ENCODE measurements at places on chromosomes 16 and 17. TPM values are rescaled to one million over a fixed set of nuclear protein-coding genes. Genes with fewer than 3 reads are reported as not detected.

The NT5M gene
- total RNA-seq = 8.7 TPM

The WFIKKN1 gene
- 10.2 TPM for total RNA-seq

The TLCD2 gene
- 1.4 TPM for total RNA-seq

The ZG16B gene
- total RNA-seq = not detected

The PPY gene
- not detected for total RNA-seq

The TEX14 gene
- total RNA-seq = 0.88 TPM

The ITGA2B gene
- 12.3 TPM for total RNA-seq

The TRIM37 gene
- total RNA-seq = 54.6 TPM

The HAPSTR1 gene
- 63.1 TPM for total RNA-seq

GRCh38 chr17:41864498-41864835 is 756 bp downstream of the KLHL11 start:
- peak overlapping the region; percentile 42 for H3K27ac ChIP-seq
- H3K27me3 ChIP-seq = no peaks in the 10 kb centered on the region
- H3K4me1 ChIP-seq = peaks cover 9% of the 10 kb centered on the region
- peaks cover 23% of the 10 kb centered on the region for H3K36me3 ChIP-seq

GRCh38 chr16:68244481-68244902 is 681 bp upstream of the PLA2G15 start:
- H3K4me3 ChIP-seq = peak overlapping the region; percentile 94
- H3K36me3 ChIP-seq = no peaks in the 10 kb centered on the region
- peaks cover 6% of the 10 kb centered on the region for H3K4me1 ChIP-seq
- DNase-seq = no peak

- H3K36me3 ChIP-seq = no peaks in the 10 kb centered on the region
- no peak overlapping the region for H3K4me3 ChIP-seq
- H3K4me1 ChIP-seq = no peaks in the 10 kb centered on the region
- DNase-seq = no peak
These were observed 31.3 kb upstream of the NAT9 start for GRCh38 chr17:74807441-74807840.

GRCh38 chr17:35074711-35075707 is 11.5 kb upstream of the RFFL start:
- H3K36me3 ChIP-seq = no peaks in the 10 kb centered on the region
- no peak overlapping the region for H3K27ac ChIP-seq
- H3K4me1 ChIP-seq = no peaks in the 10 kb centered on the region
- H3K27me3 ChIP-seq = no peaks in the 10 kb centered on the region
- H3K4me3 ChIP-seq = no peak overlapping the region

DNA sequence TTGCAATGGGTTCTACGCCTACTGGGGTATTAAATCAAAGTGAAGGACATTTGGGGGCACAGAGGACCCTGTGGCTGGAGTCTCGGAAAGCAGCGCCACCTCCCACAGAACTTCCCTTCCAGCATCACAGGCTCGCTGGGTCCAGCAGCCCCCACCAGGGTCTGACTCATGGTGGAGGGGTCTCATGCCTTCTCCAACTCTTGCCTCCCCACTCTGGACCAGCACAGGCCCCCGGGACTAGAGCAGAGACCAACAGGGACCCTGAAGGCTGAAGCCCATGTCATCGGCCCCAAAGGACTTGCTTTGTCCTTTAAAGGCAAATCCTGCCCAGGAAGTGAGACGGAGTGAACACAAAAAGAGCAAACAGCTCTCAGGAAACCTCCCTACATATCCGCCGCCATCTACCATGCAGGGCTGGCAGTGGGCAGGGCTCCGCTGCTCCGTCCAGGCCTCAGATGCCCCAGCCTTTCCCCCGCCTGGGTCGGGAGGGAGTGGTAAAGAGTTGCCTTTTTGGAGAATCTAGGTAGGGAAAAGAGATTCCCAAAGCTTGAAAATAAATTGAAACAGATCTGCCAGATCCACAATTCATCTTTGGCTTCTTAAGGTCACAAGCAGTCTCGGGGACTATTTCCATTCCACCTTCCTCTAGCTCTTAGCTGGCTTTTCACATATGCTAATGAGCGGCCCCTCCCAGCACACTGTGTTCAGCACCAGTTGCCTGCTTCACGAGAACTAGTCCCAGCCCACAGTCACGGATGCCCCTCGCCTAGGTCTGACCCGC is 2.1 kb upstream of the GPRC5C start:
- no peaks in the 10 kb centered on the region for H3K36me3 ChIP-seq
- H3K4me1 ChIP-seq = peaks cover 32% of the 10 kb centered on the region
- H3K27ac ChIP-seq = no peak overlapping the region
- peaks cover 22% of the 10 kb centered on the region for H3K27me3 ChIP-seq
- peak overlapping the region; percentile 52 for H3K4me3 ChIP-seq
- no peak for DNase-seq

DNA sequence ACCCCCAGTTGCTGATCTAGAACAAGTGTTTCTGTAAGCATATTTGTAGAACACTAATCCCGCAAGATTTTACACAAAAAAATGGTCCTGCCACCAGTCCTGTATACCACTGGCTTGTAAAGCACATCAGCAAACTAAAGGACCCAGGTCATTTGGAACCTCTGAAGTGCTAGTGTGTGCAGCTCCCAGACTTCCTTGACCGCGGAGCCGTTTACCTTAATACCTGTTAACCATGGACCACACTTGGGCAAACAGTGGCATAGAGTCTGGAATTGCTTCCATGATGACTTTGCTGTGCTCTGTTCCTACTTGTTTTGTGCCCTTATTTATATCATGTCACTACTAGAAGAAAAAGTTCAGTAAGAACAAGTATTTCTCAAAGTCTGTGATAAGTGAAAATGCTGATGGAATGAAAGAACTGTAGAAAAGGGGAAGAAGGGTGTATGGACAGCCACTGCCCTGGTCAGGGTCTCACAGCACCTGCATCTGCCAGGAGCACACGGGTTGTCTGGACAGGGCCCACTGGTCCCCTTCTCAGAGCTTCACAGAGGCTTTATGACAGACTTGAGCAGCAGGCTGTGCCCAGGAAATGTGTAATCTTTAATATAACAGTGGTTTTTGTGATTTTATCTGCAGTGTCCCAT is 29.3 kb downstream of the ALDH3A2 start:
- no peak for DNase-seq
- no peak overlapping the region for H3K4me3 ChIP-seq
- no peak overlapping the region for H3K27ac ChIP-seq
- no peaks in the 10 kb centered on the region for H3K4me1 ChIP-seq
- H3K36me3 ChIP-seq = peaks cover 56% of the 10 kb centered on the region
- H3K27me3 ChIP-seq = no peaks in the 10 kb centered on the region

- no peaks in the 10 kb centered on the region for H3K27me3 ChIP-seq
- H3K36me3 ChIP-seq = no peaks in the 10 kb centered on the region
- no peak overlapping the region for H3K4me3 ChIP-seq
- H3K27ac ChIP-seq = no peak overlapping the region
- peaks cover 18% of the 10 kb centered on the region for H3K4me1 ChIP-seq
These were observed 271.4 kb downstream of the MAF start for GRCh38 chr16:79329166-79329521.

GRCh38 chr17:17463821-17464220 is 13.0 kb upstream of the MED9 start:
- H3K27me3 ChIP-seq = no peaks in the 10 kb centered on the region
- no peak for DNase-seq
- H3K4me1 ChIP-seq = no peaks in the 10 kb centered on the region
- no peak overlapping the region for H3K27ac ChIP-seq
- H3K4me3 ChIP-seq = no peak overlapping the region

GRCh38 chr17:51422634-51423033 is 162.3 kb downstream of the UTP18 start:
- no peaks in the 10 kb centered on the region for H3K27me3 ChIP-seq
- DNase-seq = no peak
- H3K4me1 ChIP-seq = no peaks in the 10 kb centered on the region
- no peaks in the 10 kb centered on the region for H3K36me3 ChIP-seq

DNA sequence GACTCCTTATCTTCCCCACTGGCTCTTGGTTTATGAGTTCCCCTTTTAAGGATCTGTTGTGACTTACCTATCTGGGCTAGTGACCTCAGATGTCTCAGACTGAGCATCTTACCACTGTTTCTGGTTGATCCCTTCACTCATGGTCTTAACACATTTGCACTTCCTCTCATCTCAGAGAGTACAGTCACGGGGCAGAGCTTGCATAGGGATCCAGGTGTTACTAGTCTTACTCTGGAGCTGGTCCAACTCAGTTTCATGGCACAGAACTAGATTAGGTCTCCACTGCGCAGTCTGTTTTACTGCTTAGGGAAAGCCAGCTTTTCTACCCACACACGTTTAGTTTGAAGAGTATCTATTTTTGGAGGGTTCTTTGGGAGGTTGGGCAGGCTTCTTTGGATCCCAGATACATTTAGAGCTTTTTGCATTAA is 10.2 kb downstream of the GABARAPL2 start:
- H3K27ac ChIP-seq = no peak overlapping the region
- DNase-seq = no peak
- H3K4me3 ChIP-seq = no peak overlapping the region
- H3K36me3 ChIP-seq = peaks cover 39% of the 10 kb centered on the region
- no peaks in the 10 kb centered on the region for H3K27me3 ChIP-seq

DNA sequence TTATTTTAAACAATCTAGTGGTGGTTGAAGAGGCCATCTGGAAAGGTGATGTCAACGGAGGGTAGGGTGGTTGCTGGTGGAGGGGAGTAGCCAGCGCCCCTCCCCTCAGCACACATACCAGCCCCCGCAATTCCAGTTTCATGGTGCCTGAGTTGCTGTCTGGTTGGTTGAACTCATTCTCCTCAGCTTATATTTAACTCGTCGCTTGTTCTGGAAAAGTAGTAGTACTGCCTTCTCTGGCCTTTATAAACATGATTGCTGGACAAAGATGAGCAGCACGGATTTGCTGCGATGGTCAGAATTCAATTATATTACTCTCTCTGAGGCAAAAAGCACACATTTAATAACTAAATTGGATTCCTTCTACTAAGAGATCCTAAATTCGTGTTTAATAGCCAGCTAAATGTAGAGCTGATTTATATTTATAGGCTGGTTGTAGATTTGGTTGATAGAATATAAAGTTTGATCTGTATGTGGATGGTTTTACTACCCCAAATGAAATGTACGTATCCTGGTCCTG is 238.0 kb upstream of the TBX2 start:
- no peak overlapping the region for H3K4me3 ChIP-seq
- H3K36me3 ChIP-seq = no peaks in the 10 kb centered on the region
- H3K4me1 ChIP-seq = peaks cover 4% of the 10 kb centered on the region
- H3K27me3 ChIP-seq = no peaks in the 10 kb centered on the region
- no peak for DNase-seq

DNA sequence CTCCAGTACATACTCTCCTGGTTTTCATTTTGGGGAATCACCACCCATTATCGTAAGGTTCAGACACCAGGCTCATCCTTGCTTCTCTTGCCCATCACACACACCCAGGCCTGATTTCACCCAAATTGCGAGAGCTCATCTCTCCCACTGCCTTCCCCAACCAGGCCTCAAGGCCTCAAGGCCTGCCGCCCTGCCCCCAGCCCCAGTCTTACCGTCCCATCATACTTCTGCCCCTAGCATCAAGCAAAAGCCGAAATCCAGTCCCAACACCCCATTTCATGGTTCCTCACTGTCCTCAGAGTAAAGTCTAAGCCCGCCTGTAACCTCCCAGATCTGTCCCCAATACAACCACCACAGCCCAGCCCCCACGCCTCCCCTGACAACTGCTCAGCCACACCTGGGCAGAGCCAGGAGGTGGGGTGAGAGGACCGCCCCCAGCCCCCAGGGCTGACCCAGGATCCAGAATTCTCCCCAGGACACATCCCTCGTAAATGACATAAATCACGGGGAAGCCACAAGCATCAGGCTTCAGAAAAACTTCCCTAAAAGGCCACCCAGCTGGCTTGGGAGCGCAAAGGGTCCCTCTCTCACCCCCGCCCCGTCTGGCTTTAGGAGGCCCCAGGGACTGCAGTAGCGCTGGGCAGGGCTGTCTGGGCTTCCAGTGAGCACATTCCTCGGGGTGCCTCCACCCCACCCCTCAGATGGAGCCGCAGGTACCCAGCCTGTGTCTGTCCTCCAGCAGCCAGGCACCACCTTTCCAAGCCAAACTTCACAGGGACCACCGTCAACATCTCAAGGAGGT is 9.6 kb upstream of the P2RX1 start:
- no peak for DNase-seq
- H3K36me3 ChIP-seq = no peaks in the 10 kb centered on the region
- H3K4me3 ChIP-seq = no peak overlapping the region
- H3K27ac ChIP-seq = no peak overlapping the region

DNA sequence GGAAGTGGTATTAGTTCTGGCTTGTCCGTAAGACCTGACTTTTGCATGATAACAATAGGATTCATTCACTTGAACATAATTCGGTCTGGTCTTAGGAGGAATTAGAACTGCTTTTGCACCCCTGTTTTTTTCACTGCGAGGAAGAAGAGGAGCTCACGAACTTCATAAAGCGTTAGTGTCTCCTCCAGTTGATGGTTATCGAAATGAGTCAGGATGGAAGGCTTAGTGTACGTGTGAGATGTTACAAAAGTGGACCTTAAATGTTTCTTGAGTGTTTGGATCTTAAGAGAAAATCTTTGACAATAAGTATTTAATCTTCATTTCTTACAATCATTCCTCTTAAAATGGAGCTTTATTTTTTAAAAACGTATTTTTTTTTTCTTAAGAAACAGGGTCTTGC is 52.8 kb downstream of the USP10 start:
- no peak overlapping the region for H3K4me3 ChIP-seq
- DNase-seq = no peak
- H3K36me3 ChIP-seq = no peaks in the 10 kb centered on the region

GRCh38 chr16:81758376-81758775 is 20.7 kb upstream of the PLCG2 start:
- DNase-seq = no peak
- no peaks in the 10 kb centered on the region for H3K36me3 ChIP-seq
- no peaks in the 10 kb centered on the region for H3K27me3 ChIP-seq
- no peak overlapping the region for H3K27ac ChIP-seq

Data from H1 (cell line).